ENCODE measurements at places on chromosomes 2 and 18.

GRCh38 chr2:40230707-40231432, 221.0 kb downstream of the SLC8A1 start:
- DNase-seq: no peak

- no peak for DNase-seq
These were observed 484.6 kb upstream of the HS6ST1 start for GRCh38 chr2:128803222-128803621.

- DNase-seq: no peak
These were observed 72.7 kb upstream of the SPOPL start for GRCh38 chr2:138428710-138429440.

DNA sequence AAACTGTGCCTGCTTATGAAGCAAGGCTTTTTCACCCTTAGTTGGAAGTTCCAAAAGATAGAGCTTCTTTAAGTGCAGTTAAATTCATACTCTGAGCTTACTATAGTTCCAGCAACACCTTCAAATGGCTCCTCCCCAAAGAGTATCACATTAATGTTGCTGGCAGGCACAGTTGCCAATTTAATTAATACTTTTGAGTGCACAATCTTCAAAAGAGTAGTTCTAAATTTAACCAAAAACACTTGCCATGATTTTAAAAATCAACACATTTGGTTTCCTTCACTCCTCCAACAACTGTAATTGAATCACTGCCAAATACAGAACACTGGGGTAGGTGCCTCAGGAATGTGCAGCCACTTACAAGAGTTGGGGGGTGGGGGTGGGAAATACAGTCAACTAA, 150.6 kb upstream of the UBE2E3 start:
- DNase-seq: no peak

- no peak for DNase-seq
These were observed 98.0 kb upstream of the ITGA6 start for GRCh38 chr2:172329416-172329773.
